T follicular helper cell (primary cell): ENCODE measurements at places on chromosomes 16 and 17.

DNA sequence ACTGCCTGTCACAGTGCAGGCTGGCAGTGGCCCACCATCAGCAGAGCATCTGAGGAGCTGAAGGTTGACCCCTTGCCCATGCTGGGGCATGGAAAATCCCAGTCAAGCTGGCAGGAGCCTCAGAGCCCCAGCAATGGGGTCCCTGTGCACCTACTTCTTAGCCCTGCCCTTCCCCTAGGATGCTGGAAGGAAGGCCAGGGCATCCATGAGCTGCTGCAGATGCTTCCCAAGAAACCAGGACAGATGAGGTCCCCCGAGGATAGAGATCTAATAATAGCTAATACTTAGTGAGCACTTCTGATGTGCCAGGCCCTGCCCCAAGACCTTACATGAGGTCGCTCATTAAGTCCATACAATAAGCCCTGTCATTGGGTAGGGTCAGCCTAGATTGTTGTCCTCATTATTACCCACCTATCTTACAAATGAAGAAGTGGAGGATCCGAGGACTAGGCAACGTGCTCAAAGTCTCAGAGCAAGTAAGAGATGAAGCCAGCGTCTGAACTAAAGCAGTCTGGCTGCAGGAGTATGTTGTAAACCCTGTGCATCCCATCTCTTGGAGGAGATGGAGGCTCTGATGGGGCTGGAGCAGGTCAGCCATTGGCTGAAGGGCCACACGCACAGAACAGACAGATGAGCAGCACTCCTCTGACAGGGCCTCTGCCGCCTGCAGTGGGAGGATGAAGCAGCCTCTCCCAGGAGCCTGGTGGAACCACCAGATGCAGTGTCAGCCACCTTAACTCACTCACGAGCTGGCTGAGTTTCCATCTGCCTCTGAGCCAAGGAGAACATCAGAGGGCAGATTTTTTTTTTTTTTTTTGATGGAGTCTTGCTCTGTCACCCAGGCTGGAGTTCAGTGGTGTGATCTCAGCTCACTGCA is 175.4 kb downstream of the WSCD1 start:
- DNase-seq, result no peak

DNA sequence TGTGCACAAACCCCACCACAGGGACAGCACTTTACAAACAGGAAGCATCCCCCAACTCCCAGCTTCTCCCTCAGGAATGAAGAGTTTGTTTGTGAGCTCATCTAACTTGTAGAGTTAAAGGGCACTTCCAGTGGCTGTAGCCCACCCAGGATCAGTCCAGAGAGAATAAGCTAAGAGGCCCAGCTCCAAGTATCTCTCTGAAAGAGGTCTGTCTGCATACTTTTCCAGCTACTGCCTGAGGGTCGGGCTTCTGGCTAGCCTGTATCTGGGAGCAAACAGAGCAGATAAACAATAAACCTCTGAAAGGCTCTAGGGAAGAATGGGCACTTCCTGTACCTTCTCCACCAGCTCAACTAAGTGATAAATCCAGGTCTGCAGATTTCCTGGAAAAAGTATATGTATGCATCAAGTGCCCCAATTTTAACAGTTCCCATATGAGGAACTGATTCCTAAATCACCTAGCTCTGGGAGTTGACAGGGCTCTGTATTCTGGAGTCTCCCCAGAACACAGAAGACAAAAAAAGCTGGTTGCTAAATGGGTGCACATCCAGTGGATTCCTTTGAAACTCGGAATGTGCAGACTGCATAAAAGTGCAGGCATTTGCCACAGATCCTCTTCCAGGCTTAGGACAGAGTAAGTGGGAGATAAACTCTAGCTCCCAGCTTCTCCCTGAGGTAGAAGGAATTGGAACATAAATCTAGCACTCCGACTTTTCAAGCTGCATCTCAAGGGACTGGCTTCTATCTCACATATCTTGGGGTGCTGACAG is 37.1 kb upstream of the MYLK3 start:
- DNase-seq, result no peak

DNA sequence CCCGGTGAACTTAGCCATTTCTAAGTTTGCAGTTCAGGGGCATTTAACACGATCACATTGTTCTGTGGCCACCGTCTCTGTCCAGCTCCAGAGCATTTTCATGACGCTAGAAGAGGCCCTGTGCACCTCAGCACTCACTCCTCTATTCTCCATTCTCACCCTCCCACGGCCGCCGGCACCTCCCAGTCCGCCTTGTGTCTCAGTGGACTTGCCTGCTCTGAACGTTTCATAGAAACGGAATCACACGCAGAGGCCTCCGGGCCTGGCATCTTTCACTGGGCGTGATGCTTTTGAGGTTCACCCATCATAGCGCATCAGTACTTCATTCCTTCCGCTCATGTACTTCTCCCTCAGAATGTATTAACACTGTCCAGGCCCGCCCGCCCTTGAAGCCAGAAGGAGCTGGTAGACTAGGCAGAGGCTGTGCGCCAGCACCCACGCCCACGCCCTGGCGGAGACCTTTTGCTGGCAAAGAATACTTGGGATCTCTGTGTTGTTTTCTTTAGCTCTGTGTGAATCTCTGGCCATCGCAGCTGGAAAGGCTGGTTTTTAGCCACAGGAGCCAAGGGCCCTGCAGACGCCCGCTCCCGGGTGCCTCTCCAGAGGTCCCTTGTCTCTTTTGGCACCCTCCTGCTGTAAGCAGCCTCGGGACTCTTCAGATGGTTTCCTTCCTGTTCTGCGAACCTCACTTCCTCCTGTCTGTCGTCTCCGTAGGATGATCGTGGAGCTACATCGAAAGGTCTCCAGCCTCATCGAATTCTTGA is 23.4 kb upstream of the JPT2 start:
- no peak for DNase-seq

- no peak for DNase-seq
Measured at GRCh38 chr17:66980896-66981295, 16.4 kb downstream of the CACNG4 start.

DNA sequence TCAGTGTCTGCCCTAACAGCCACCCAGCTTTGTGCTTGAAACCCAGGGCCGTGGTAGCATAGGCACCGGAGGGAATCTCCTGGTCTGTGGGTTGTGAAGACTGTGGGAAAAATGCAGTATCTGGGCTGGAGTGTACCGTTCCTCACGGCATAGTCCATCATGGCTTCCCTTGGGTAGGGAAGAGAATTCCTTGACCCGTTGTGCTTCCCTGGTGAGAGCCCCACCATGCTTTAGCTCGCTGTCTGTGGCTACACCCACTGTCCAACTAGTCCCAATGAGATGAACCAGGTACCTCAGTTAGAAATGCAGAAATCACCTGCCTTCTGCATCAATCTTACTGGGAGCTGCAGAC is 67.3 kb downstream of the ATF7IP2 start:
- DNase-seq, result no peak

GRCh38 chr17:32223703-32224102 is 41.9 kb upstream of the RHBDL3 start:
- DNase-seq, result no peak
